Left lobe of liver (tissue), 2 donors: ENCODE measurements at places on chromosomes 5 and 9. TPM values are rescaled to one million over a fixed set of nuclear protein-coding genes. Genes with fewer than 3 reads are reported as not detected.

GRCh38 chr9:137674307-137674975 lies 55.6 kb downstream of the EHMT1 start:
- DNase-seq = no peak

The PCDHA1 gene
- not detected for total RNA-seq

The ZNF483 gene
- total RNA-seq = 0.53 TPM

- DNase-seq = no peak
These were observed 7.5 kb downstream of the DCTN4 start for GRCh38 chr5:150751096-150751891.

- DNase-seq = peak; percentile 98
These were observed 37.3 kb downstream of the SEC61B start for GRCh38 chr9:99259231-99259918.

The CCDC180 gene
- 1.1 TPM for total RNA-seq

GRCh38 chr9:84718476-84718875 lies 48.9 kb downstream of the NTRK2 start:
- no peak for DNase-seq

The CTXN3 gene
- total RNA-seq = not detected

The TGFBR1 gene
- 13.5 TPM for total RNA-seq

The OSMR gene
- 4.4 TPM for total RNA-seq

The RNF208 gene
- 7.3 TPM for total RNA-seq

The ENC1 gene
- total RNA-seq = 5.8 TPM

GRCh38 chr5:76367623-76368371 lies 35.3 kb upstream of the IQGAP2 start:
- no peak for DNase-seq

DNA sequence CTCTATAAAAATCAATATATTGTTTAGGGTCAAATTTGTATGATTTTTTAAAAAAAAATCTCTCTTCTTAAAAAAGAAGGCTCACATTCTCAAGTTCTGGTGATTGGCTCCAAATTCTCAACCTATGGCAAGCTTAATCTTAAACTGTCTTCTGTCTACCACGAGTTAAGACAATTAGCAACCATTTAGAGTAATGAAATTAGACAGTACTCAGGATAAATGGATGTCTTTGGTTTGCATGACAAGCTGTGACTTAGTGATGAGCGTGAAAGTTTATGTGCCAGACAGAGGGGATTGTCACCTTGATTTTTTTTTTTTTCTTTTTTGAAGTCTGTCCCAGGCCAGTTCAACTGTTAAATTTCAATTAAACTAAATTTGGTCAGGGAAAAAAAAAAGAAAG lies 1632.3 kb downstream of the MAT2B start:
- no peak for DNase-seq

DNA sequence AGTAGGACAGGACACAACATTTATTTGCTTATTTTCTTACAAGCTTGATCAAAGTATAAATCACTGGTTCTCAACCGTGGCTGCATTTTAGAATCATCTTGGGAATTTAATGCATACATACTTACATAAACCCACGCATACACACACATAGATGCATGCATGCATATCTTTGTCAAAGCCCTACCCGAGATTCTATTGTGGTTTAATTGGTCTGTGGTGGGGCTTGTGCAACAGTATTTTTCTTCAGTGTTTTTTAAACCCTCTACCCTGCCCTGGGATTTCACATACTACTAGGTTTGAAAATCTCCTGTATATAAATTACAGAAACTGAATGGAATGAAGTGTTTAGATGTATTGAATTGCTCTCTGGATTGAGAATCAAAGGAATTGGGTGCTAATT lies 1166.2 kb downstream of the MAT2B start:
- DNase-seq = no peak

DNA sequence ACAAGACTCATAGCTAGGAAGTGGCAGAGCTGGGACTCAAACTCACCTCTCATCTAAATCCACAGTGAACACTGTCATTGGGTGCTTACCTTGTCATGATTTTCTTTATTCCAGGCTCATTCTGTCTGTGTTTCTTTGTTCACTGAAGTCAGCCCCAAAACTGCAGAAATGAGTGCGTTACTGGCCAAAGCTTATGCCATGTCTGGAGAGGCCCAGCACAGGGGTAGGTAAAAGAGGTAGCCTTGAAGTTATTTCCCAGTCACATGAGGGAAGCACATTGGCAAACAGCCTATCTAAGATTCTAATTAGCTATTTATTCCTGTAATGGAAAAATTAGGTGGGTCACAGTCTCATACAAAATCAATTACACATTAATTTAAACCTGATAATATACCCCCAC lies 29.8 kb downstream of the TTC23L start:
- DNase-seq = no peak

The GNA14 gene
- 2.5 TPM for total RNA-seq

GRCh38 chr9:98567540-98568233 lies 141.0 kb downstream of the GABBR2 start:
- DNase-seq = no peak

DNA sequence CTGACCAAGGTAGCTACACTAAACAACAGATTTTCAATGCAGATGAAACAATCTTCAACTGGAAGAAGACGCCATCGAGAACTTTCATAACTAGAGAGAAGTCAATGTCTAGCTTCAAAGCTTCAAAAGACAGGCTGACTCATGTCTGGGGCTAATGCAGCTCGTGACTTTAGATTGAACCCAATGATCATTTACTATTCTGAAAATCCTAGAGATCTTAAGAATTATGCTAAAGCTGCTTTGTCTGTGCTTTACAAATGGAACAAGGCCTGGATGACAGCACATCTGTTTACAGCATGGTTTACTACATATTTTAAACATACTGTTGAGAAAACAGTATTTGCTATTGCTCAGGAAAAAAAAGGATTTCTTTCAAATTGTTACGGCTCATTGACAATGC lies 54.9 kb downstream of the RICTOR start:
- DNase-seq = no peak

DNA sequence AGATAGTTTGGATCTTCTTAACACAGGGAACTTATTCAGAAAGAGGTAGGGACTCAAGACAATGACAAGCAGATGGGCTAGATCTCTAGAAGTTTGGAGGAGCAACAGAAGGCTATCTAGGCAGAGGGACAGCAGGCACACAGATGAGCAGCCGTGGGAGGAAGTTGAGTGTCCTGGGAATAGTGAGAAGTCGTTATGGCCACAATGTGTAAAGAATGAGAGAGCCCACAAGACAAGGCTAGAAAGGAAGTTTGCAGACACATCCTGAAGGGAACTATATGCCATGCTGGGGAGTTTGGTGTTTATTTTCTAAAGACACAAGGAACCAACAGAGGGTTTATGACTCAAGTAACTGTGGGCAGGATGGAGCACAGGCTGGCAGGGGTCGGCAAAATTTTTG lies 160.6 kb downstream of the PALM2AKAP2 start:
- DNase-seq = no peak

The SLC6A3 gene
- total RNA-seq = not detected

- DNase-seq = no peak
These were observed 140.5 kb upstream of the RUSC2 start for GRCh38 chr9:35349287-35349990.

The SARDH gene
- 208 TPM for total RNA-seq

The NR6A1 gene
- total RNA-seq = 2.4 TPM

- peak; percentile 89 for DNase-seq
These were observed 37.4 kb downstream of the NSUN2 start for GRCh38 chr5:6595405-6595804.

DNA sequence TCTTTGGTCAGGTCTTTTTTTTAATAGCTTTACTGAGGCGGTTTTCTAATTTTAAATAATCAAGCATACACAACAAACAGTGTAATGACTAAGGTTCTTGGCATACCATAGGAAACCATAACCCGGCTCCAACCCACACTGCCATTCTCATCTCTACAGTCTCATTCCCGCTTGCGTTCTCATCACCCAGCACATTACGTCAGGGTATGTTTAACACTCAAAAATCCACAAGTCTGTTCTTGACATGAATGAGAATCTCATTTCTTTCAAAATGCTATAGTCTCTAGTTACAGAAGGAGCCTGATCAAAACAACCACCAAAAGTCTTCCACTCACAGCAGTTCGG lies 505 bp downstream of the C5orf34 start:
- no peak for DNase-seq

- no peak for DNase-seq
These were observed 85.0 kb upstream of the RARS1 start for GRCh38 chr5:168401226-168401625.

DNA sequence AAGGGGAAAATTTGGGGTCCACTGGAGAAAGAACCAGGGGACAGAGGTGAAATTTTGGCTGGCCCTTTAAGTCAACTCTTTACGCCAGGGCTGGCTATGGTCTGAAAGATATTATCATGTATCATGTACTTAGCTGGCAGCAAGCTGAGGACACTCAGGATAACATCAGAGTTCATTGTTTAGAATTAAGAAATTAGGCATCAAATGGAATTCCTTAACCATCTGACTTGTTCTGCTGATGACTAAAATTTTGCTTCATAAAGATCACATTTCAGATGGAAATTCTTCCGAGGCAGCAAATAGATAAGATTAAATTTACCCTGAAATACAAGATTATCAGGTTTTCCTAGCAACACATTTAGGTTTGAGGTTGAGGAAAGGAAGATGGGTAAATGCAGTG lies 269.4 kb upstream of the KLF9 start:
- DNase-seq = no peak

The SLC45A2 gene
- total RNA-seq = 0.48 TPM

The PCSK1 gene
- total RNA-seq = not detected

DNA sequence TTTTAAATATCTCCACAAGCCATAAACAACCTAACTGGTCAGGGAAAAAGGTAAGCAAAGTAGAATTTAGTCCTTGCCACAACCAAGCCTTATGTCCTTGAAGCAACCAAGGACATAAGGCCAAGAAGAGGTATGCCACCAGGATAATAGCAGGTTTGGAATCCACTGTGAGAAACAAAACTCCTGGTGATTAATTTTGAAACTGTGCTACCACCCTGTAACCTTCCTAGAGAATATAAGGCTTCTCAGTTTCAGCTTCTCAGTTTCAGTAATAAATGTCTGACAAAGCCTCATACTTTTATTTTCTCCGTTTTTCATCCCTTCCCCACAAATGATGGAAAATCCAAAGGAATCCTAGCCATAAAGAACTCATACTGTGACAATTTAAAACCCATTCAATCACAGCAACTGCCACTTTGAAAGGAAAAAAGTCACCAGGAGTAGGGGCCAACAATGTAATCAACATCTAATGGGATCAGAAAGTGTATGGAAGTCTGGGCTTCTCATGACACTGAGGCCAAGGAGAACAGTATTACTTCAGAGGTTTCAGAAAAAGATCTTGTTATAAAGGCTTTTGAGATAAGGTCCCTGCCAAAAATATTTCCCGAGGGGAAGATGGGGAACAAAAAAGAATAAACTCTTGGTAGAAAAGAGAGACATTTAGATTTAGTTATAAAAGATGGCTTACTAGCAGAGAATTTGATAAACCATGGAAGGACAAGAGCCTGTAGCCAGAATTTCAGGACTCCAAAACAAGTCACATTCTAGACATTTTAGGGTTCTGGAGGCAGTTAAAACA lies 189.2 kb downstream of the TSSK1B start:
- no peak for DNase-seq

DNA sequence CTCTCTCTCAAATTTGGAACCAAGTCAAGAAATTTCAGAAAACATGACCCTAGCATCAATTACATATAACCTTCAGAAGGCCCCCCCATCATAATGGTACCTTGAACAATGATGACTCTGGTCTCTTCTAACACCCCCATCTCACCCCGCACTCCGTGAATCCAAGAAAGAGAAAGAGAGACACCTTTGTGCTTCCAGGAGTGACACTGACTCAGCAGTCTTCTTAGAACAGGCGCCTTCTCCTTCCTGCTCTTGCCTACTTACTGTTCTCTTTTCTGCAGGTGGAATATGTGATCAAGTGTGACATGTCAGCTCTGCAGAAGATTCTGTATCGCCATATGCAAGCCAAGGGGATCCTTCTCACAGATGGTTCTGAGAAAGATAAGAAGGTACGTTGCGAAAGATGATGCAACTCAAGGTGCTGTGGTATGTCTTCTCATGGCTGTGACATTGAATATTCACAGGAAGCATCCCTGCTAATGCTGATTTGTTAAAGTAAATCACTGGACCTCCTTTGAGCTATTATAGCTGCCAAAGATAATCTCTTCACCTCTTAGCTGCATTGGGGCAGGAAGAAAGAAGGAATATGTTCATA lies 81.3 kb downstream of the SMARCA2 start:
- no peak for DNase-seq

The TMEM38B gene
- 12.9 TPM for total RNA-seq

The MRPL36 gene
- 31.1 TPM for total RNA-seq

The ANKRD18A gene
- 1.6 TPM for total RNA-seq

- DNase-seq = no peak
These were observed 816.5 kb downstream of the EFNA5 start for GRCh38 chr5:106854105-106854687.

- no peak for DNase-seq
These were observed 5.4 kb upstream of the CD180 start for GRCh38 chr5:67201897-67202549.

- no peak for DNase-seq
These were observed 96.6 kb downstream of the MARCHF11 start for GRCh38 chr5:16082982-16083381.

DNA sequence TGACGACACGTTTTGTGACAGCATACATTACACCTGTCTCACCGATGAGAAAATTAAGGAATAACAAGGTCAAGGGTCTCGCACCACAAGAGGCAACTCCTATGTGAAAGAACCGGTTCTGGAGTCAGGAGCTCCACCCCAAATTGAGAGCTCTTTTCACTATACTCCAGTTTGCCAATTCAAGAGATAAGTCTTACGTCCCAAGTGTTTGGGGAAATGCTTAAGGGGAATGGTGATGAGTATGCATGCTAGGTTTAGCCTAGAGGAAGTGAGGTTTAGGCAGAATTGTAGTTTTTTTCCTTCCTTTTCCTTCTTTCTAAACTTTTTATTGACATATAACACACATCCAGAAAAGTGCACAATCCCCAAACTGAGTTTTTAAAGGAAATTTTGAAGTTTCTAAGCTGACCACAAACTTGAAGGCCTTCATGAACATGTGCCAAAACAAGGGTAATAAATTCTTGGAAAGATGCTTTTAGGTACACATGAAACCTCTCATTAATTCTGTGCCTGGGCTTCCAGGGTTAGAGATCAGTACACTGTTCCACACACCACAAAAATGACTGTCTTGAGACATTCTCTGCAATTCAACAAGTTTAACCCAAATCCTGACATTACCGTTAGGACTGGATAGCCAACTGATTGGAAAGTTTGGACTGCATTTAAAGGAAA lies 127.6 kb upstream of the SLC1A3 start:
- no peak for DNase-seq

GRCh38 chr9:124345751-124346281 lies 69.4 kb downstream of the PSMB7 start:
- DNase-seq = no peak

The PCDHGB6 gene
- total RNA-seq = 2.3 TPM

The FCN1 gene
- total RNA-seq = 0.93 TPM

DNA sequence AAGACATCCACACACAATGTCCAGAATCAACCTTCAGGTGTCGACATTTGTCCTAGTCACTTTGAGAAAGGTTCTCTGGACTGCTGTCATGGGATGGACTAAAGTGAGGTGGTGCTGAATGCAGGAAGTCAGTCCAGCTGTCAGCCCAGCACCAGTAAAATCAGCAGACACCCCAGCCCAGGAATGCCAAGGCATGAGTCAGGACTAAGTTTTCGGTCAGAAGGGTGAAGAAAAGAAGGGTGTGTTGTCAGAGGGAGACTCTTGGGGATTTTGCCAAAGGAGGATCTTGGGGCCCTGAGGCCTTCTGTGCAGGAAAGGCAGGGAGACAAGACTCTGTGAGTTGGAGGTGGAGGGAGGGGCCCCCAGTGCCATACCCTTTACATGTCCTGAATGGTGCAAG lies 69.0 kb upstream of the XPA start:
- DNase-seq = no peak
